ENCODE measurements at places on chromosomes 11 and 22.

GRCh38 chr22:31139066-31139465, 1.2 kb downstream of the PLA2G3 start:
- DNase-seq: no peak

DNA sequence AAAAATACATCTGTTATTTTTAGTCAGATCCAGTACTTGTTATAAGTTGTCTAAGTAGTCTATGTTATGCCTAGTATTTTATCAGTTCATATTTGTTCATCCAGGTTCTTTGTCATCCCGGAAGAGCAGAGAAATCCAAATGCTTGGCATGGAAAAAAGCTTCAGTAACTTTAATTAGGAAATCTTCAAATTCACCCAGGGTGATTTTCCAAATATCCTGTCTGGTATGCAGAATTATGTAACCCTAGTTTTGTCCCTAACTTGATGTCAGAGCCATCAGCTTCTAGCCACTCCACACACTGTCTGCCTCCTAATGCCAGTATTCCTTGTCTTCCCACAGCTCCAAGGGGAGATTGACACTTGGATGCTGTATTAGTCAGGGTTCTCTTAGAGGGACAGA, 216.2 kb downstream of the ARHGAP42 start:
- DNase-seq: no peak

GRCh38 chr11:15754221-15754620, 602.1 kb downstream of the SOX6 start:
- no peak for DNase-seq

- DNase-seq: no peak
Measured at GRCh38 chr11:27420722-27421572, 51.6 kb downstream of the LGR4 start.

DNA sequence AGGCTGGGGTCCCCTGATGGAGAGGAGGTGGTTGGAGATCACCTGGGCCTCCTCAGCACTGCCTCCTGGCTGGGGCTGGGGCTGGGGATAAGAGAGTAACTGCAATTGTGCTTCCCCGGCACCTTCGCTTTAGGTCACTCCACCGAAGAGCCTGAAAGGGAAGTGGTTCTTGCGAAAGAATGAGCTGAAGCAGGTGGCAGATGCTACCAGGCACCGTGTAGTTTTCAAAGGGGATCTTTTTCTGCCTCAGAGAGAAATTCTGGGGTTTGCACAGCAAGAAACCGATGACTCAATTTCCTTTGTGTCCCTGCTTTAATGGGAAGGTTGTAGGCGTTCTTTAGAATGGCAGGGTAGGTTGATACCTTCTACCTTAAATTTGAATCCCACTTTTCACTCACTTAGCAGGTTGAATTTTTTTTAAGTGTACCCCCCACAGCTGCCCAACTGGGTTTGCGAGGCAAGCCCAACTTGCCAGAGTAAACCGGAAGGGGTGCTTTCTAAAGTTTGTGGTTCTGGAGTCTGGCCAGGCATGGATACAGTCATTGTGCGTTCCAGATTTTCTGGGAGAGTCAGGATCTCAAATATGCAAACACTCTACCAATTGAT, 5.3 kb downstream of the CD44 start:
- DNase-seq: no peak

- DNase-seq: no peak
Measured at GRCh38 chr22:37371491-37371890, 55.8 kb downstream of the ELFN2 start.

DNA sequence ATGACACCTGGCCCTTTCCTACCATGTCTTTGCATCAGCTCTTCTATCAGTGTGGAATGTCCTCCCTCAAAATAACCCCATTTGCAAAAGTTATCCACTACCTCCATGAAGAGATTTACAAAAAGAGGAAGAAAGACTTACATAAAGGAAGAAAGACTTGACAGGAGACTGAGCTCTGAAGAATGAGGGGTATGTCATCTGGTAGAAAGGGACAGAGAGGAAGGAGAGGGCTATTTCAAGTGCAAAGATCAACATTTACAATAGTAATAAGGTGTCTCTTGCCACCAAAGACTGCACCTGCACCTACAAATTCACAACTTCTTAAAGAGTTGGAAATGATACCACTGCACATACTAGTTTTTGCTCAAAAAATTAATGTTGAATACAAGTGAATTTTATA, 18.2 kb downstream of the PAK1 start:
- DNase-seq: no peak

- DNase-seq: no peak
Measured at GRCh38 chr11:72042064-72042745, 38.1 kb downstream of the NUMA1 start.

- DNase-seq: no peak
Measured at GRCh38 chr22:20615021-20615420, 107.6 kb downstream of the MED15 start.
